Stimulated activated CD4-positive, alpha-beta T cell treated with anti-CD3 and anti-CD28 coated beads, Interleukin-1b, Interleukin-23, amount 100 ng/mL, for 24 hours (primary cell): ENCODE measurements at places on chromosomes 5 and 9.

GRCh38 chr9:114271556-114272510 is 51.1 kb upstream of the ORM1 start:
- DNase-seq, result no peak

DNA sequence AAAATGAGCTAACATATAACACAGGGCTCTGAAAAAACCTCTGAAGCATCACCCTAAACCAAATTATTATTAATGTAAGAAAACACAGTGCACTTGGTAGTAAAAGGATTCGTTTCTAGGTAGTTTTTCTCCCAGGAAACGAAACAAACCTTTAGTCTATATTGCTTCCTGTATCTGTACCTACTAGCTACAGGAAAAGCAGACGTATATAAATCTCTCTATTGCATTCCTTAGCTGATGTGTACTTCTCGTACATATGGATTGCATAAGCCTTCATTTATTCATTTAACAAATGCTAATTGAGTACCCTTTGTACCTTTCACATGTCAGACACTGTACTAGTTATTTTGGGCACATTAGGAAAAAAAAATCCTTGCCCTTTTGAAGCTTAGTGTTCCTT is 85.0 kb upstream of the RASA1 start:
- no peak for DNase-seq

DNA sequence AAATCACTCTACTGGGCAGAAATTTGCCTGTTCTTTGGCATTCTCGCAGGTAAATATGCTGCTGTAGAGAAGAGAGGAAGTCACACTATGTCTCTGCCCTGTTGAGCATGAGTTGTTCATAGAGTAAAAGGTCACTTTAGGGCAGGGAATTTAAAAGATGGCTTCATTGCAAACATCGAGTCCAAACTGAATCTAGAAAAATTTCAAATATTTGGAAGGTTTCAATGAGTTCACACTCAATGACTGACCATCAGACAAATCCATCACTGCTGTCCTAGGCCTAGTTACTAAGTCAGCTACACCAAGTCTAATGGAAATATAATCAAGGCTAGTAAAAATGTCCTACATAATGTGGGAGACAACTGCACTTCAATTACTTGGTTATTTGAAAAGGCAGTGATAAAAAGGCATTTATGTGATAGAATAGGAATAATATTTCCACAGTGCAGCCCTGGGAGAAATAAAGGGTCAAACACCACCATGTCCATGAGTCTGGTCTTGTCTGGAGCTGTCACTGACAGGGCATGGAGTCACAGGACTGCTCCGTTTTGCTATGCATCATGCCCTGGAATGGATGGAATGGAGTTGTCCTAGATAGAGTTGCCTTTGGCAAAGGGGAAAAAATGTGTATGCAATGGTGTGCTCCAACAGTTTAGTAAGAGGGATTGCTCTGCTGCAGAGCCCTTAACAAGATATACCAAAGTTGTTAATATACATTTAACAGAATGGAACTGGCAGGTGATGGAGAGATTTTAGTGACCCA is 218.5 kb upstream of the DAPK1 start:
- DNase-seq, result no peak

GRCh38 chr9:77651203-77651602 is 3.1 kb upstream of the GNA14 start:
- no peak for DNase-seq

DNA sequence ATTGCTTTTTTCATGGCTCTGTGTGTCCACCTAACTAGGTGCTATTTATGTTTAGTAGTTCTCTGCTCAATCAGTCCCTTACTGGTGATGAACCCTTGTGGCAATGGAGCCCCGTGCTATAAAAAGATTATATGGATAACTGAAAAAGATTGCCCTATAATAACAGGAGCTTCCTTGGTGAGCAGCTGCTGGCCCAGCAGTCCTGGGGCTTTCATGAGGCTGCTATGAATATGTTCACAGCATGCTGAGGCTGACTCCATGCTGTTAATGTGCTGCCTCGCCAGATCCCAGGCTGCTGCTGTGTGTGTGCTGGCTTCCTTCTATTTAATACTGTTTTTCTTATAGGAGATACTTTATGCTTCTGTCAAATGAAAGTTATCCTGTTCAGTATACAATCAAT is 357.5 kb downstream of the TAF11L14 start:
- no peak for DNase-seq

GRCh38 chr9:69034071-69034470 is 1.5 kb upstream of the FXN start:
- no peak for DNase-seq

GRCh38 chr9:136283291-136284235 is 20.3 kb downstream of the CCDC187 start:
- peak; percentile 60 for DNase-seq

DNA sequence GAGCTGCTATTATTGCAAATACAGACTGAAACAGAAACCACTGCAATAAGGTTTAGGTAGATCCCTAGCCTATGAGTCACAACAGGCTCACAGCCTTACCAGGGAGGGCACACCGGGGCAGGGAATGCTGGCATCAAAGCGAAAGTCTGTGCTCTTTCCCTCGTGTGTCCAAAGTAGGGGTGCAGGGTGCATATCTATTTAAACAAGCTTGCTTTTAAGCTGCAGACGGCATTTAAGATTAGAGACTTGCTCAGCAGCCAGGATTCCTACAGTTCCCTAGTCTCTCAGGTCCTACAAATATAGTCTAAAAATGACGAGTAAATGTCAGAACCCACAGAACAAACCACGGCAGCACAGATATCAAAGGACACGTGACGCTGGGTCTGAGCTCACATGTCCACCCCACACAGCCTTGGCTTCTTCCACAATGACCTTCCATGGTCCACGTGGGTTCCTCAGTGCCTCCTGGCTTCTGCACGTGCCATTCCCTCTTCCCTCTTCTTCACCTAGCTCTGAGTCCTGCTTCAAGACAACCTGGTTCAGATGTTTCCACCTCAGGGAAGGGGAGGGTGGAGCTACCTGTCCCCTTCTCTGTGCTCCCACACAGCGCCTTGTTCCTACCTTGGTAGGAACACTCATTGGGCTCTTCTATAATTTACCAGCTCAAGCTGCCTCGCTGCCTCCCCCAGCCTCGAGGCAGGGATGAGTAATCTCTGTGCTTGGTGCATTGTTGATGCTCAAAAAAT is 193.2 kb downstream of the MAPKAP1 start:
- no peak for DNase-seq

DNA sequence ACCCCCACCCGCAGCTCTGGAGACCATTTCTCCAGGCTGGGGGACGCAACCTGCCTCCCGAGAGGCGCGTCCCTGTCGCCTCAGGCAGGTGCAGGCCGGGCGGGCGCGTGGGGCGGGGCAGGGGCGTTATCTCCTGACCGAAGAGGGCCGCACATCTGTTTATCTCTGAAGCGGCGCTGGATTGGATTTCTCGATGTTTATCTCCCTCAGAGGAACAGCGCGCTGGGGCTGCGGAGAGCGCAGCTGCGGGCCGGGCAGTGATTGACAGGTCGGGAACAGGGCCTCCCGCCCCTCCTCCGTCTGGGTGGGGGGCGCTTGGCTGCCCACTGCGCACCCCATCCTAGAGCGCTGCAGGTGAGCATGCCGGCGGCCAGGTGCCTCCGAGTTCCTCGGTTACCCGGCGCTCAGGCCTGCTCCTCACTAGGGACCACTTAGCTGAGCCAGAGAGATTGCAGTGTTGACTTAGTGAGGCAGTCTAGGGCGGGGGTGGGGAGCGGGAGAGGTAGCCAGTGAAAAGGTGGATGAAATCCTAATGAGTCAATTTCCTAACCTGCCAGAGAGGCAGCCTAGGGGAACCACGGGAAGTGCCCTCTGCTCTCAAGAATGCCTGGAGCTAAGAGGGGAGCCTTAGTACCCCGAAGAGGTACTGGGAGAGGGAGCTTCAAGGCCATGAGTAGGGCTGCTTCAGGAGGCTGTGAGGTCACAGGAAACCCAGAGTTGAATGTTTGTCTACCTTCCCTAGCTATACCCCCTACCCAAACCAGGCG is 39.6 kb upstream of the TIFAB start:
- no peak for DNase-seq

DNA sequence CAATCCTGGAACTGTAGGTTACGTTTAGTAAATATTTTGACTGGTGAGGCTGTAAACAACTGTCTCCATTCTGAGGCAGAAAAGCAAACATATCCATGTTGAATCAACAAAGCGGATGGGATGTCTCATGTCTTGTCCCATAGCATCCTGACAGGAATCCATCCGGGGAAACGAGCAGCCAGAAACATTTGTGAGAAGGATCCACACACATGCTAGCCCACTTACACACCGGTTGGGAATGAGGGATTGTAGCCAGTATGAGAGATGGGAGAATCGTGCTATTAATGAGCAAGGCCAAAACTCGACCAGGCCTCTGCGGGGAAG is 117.5 kb downstream of the FSTL4 start:
- DNase-seq, result no peak

GRCh38 chr9:134391319-134392231 is 65.3 kb downstream of the RXRA start:
- DNase-seq, result peak; percentile 65

- no peak for DNase-seq
Observed at GRCh38 chr5:39197556-39197955, 21.8 kb downstream of the FYB1 start.

- no peak for DNase-seq
Observed at GRCh38 chr5:4065472-4066320, 470.1 kb downstream of the IRX1 start.

- DNase-seq, result no peak
Observed at GRCh38 chr9:99595796-99596195, 225.9 kb upstream of the NR4A3 start.

DNA sequence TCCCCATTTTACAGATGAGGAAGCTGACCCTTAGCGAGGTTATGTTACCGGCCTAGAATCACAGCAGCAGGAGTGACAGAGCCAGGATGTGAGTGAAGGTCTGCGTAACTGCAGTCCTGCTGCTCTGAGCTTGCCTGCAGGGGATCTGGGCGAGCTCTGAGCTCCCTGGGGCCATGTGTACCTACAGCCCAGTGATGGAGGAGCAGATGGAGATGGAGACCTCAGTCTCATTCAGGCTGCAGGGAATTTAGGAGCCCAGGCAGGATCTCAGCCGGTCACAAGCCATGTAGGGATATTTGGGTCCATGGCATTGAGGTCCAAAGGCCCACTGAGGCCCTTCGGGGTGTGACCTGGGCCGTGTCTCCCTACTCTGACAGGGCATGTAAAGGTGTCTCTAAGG is 170.6 kb downstream of the CACNA1B start:
- no peak for DNase-seq

DNA sequence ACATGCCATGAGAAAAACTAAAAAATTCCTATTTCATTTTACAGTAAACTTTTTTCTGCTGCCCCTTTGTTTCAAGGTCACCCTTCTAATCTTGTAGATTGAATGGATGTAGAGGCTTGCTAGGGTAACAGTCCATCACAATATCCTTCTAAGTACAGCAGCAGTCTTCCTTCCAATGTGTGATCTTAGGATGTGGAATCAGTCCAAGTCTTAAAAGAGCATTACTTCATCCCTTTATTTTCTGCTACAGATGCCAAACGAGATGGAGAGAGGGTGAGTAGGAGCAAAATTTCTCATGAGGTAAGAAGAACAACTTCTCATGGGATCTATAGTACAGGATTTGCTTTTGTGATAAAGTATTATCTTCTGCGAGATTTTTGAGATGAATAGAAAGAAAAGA is 704 bp upstream of the IL33 start:
- no peak for DNase-seq

GRCh38 chr5:178240766-178241165 is 8.2 kb upstream of the PHYKPL start:
- no peak for DNase-seq

DNA sequence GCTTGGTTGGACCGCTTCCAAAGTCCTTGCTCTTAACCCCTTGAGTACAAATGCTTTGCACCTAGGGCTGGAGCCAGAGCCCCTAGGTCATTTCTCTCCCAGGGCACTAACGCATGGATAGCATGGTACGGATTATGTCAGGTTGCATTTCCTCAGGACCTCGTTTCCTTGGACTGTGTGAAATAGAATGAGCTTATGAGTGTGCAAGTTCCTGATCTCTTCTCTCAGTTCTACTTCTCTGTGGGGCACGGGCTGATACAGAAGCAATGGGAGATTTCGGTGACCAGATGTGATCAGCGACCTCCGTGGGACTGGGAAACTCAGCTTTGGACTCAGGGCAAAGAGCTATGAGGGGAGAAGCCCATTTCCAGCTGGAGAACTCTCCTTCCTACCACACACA is 14.2 kb downstream of the SPARC start:
- DNase-seq, result no peak

DNA sequence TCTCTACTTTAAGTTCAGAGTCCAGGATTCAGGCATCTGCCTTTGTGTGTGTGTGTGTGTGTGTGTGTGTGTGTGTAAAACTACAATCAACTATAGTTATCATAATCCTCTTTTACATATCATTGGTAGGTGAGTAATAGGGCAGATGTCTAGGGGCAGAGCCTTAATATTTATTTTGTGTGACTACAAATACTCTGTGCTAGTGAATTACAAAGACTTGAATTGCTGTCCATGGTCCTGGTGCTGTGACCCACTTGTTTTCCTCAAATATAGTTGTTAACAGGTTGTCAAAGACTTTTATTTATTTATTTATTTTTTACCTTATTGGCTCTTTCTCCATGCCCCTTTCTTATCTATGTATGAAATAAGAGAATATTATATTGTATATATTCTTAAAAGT is 196.8 kb downstream of the ANXA1 start:
- no peak for DNase-seq

DNA sequence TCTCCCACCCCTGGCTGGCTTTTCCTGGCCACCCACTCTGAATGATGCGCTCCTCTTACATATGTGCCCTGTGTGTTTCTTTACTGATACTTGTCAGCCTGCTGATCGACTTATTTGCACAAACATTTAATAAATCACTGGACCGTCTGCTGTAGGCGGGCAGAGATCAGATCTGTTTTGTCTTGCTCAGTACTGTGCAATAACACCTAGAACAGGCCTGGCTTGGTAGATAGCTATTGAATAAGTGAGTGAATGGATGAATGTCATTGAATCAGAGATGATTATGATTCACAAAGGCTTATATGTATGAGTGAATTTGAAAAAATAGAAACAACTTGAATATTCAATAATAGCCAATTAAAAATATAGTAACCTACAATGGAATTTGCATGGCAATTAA is 165.1 kb downstream of the RGS3 start:
- DNase-seq, result no peak

- no peak for DNase-seq
Observed at GRCh38 chr5:145967296-145967695, 30.9 kb downstream of the SH3RF2 start.

DNA sequence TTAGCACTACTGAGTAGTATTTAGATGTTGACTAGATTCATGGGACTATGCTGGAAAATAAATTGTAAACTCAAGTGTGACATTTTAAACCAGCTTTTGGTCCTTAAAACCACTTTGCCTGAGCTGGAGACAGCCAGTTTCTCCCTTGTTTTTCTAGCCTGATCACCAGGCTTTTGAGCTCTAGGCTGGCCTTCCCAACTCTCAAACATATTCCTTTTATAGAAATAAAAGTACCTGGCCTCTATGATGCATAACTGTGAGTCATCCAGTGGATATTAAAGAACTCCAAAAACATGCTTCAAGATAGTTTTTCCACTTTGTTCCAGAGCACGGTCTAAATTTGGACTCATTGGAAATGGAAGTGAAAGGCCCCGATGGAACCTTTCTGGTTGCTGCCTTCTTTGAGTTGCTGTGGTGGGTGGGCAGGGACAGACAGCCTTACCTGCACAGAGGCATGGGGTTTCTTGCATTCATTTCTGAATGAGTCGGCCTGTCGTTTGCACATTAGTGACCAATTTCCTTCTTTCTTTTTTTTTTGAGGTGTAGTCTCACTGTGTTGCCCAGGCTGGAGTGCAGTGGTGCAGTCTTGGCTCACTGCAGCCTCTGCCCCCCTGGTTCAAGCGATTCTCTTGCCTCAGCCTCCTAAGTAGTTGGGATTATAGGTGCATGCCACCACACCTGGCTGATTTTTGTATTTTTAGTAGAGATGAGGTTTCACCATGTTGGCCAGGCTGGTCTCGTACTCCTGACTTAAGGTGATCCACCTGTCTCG is 43.1 kb downstream of the TRIO start:
- no peak for DNase-seq
